ENCODE measurements at places on chromosomes 11 and 22.

DNA sequence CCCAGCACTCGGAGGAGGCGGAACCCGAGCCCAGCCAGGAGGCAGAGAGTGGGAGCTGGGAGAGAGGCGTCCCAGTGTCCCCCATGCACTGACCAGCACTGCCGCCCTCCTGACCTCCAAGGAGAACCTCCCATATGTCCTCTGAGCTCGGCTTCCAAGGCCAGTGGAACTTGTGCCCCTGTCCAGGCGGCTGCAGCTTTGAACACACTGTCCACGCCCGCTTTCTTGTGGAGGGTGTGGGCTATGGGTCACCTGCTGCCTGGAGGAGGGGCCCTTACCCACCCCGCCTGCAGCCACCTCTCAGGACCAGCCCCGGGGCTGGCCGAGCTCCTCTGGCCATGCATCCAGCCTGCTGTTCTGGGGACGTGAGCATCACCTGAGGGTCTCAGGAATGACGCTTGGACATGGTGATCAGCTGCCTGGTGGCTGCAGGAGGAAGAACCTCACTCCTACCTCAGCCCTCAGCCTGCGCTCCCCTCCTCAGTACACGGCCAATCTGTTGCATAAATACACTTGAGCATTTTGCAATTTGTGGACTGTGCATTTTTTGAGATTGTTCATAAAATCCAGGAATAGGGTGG, 22.2 kb upstream of the MUC5B start:
- no peak for DNase-seq

DNA sequence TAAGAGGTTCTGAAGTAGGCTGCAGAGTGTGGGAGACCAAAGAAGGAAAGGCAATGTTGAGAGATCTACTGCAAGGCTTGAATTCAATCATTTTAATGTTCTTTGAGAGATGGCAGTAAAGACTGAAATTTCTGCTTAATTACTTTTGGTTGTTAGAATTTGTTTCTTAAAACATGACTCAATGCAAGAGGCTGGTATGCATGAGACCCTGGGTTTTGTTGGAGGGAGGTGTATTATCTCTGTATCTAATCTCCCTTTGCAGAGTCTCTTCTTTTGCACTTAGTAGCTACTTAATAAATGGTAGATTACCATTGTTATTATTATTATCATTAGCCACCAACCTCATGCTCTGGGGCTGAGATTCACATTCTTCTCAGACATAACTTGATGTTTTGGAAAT, 87.4 kb upstream of the DRD2 start:
- DNase-seq = no peak

DNA sequence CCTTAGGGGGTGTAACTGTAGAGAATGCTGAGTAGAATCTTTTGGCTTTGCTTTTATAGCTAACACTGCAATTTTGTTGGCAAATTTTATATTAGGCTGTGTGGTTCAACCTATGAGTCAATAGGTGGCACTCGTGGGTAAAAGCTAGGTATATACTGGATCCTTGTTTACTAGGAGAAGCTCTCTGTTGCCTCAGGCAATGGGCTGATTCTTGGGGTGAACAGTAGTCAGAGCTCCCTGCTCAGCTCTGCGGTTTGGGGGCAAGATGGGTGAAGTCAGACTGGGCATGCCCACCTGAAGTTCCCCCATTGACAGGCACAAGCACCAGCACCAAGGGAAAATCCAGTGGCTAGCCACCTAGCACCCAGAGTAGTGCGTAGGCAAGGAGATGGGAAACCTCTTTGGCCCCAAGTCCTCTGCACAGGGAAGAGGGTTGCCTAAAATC, 238.7 kb downstream of the FAM181B start:
- DNase-seq = no peak

GRCh38 chr11:122331079-122331478, 215.1 kb upstream of the BLID start:
- DNase-seq = peak; percentile 38

DNA sequence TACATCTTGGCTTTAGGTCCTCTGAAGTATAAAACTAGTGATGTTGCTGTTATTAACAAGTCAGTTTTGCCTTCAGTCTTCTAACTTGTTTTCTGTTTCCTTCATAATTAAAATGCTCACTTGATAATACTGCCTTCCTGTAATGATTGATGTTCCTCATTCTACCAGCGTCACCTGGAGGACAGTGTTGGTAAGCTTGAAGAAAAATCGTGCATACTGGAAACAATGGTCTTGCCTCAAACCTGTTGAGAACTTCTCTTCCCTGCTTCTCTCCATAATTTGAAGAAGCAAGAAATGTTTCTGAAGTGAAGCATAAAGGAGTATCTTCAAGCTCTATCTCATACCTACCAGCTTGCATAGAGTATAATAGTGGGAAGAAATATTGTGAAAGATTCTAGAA, 3.0 kb downstream of the YWHAH start:
- DNase-seq = no peak

DNA sequence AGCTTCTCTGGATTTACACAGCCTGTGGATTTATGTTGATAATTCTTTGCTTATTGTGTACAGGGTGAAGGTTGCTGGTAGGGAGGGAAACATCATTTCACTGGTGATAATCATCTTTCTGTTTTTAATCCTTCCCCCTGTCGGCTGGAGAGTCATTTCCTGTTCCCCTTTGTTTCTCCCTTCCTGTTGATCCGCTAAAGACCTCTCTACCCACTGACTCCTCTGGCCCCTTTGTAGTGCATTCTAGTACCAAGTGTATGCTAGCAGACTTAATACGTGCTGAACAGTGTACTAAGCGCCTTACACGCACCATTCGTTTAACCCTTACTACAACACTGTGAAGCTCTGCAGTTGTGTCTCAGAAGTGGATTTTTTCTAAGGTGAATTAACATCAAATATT, 19.0 kb upstream of the OR9Q1 start:
- DNase-seq = no peak

GRCh38 chr11:125389339-125390166, 106.5 kb downstream of the FEZ1 start:
- DNase-seq = no peak

DNA sequence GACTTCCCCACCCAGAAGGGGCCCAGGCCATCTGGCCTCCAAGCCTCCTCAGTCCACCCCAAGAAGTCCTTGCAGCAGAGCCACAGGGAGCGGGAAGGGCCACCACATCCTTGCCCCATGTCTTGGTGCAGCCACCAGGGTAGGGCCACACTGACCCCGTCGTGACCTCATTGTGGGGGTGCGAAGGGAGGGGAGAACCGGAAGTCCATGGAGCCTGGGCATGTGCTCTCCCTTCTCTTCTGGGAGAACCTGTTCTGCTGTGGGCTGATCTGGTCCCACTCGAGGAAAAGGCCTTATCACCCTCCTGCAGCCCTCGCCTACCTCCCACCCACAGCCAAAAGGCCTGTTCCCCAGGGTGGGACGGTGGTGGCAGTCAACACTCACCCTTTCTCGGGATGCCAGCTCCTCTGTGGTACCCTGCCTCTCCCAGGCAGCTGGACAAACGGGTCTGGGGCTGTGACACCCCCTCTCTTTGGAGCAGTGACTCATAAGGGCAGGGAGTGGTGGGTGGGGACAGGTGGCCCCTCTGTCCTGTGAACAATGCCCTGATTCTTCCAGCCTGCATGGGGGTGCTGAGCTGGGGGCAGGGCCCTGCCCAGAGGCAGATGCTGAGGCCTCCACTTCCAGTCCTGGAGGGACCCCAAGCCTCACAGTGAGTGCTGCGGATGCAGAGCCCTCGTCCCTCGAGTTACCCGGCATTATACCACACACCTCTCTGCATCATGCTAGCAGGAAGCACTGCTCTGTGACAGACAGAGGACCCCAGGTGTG, 14.6 kb upstream of the CTSD start:
- DNase-seq = no peak

GRCh38 chr22:41397143-41397811, 15.5 kb downstream of the TEF start:
- DNase-seq = no peak

- DNase-seq = no peak
Observed at GRCh38 chr11:60633645-60634044, 65.8 kb upstream of the MS4A8 start.

- DNase-seq = no peak
Observed at GRCh38 chr11:93850594-93851018, at the start of gene VSTM5. TSS of gene VSTM5 (minus strand) at chr11:93850618. CDS start at chr11:93850502, 116 bp downstream.

DNA sequence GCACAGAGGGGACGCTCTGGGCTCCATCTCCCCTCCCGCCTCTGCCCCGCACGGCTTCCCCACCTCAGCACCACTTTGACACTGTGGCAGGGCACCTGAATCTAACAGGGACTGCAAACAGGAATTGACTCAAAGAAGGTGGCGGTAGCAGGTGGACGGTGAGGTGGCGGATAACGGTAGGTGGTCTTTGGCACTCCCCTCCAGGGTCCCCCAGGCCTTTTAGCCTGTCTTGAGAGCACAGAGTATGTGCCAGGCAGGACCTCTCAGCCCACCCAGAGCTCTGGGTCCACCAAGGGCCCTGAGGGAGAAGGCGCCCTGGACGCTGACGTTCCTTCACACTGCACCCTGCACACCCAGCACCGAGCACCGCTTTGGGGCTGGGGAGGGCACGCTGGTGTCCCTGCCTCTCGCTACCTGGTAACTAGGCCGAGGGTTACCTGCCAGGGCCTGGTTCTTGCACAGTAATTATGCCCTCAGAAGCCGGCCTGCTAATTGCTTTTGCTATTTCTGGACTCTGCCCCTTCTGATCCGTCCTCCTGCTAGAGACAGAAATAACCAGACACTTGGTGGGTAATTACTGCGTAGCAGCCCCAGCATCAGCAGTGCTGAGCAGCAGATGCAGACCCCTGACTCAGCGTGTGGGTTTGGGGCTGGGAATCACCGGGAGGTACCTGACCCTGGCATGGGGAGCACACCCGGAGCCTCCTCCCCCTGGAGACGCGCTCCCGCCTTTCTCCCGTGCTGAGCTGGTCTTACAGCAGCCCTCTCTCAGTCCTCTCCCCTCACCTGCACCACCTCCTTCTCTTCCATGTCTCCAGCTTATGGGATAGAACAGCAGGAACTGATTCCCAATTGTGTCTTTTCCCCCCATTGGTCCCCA, 103.3 kb upstream of the B3GAT1 start:
- no peak for DNase-seq

DNA sequence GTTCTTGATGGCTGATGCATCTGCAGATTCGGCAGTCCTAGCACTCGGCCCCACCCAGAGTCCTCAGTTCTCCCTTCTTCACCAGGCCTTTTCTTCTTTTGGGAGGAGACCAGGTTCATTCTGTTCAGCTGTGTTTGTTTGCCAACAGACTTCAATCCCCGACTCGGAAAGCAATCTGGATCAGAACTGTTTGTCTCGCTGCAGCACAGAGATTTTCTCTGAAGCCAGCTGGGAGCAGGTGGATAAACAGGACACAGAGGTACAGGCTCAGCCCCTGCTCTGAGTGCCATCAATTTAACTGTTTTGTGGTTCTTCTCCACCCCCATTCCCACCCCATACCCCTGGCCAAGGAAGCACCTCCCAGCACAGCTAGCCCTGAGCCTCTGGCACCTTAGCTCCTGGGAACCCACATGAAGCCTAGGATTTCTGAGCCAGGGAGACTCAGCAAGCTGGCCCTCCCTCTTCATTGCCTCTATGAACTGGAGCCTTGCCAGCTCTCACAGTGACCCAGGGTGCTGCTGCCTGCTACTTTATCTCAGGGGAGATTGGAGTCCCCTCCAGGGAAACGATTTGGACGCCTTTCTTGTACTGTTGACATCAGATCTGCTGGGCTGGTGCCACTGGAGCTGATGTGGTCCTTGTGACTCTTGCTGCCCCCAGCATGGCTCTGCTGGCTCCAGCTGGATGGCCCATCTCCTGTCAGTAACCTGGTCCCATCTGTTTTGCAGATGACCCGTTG, 58.2 kb upstream of the HORMAD2 start:
- DNase-seq = no peak

DNA sequence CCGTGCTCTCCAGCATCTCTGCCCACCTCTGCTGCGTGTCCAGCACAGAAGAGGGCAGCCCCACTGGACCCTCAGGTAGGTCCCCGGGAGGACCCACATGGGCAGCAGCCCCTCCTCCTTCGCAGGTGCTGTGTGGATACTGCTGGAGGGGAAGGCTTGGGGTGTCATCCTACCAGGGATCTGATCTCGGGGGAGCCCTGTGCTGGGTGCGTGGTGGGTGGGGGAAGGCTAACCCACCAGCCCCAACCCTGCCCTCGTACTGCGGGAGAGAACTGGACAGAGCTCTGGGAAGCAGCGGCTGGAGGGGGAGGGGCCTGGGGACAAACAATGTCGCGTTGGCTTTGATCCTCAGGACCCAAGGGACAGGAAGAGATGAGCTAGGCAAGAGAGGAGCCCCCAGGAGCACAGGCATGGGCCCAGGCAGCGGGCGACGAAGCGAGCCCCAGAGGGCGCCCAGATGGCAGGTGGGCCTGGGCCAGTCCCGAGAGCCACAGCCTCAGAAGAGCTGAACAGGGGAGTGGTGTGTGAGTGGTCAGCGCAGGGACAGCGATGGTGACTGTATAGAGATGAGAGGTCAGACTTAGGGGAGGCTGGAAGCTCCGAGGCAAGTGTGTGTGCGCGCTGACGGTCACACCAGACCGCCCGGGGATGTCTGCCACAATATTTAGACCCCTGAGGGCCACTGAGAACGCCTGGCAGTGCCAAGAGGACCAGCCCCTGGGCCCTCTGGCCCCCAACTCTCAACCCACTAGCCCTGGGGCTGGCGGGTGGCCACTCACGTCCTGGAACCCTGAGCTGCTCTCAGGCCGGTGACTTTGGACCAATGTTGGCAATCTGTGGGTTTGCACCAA, 1.4 kb upstream of the PIM3 start:
- no peak for DNase-seq

DNA sequence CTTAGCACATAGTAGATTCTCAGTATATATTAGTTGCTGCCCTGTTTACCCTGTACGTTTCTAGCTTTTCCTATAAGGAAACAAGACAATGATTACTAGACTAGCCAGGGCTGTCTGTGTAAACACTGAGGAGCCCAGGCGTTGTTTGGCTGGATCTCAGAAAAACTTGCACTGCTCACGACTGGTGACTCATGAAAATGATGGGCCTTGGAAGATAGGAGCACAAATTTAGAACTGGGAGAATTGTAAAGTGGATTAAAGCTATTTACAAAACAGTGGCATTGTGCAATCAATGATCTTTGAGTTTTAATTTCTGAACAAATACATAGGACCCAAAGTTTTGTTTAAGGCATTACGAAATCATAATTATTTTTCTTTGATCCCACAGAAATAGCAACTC, 276.9 kb downstream of the FAM76B start:
- DNase-seq = peak; percentile 96

DNA sequence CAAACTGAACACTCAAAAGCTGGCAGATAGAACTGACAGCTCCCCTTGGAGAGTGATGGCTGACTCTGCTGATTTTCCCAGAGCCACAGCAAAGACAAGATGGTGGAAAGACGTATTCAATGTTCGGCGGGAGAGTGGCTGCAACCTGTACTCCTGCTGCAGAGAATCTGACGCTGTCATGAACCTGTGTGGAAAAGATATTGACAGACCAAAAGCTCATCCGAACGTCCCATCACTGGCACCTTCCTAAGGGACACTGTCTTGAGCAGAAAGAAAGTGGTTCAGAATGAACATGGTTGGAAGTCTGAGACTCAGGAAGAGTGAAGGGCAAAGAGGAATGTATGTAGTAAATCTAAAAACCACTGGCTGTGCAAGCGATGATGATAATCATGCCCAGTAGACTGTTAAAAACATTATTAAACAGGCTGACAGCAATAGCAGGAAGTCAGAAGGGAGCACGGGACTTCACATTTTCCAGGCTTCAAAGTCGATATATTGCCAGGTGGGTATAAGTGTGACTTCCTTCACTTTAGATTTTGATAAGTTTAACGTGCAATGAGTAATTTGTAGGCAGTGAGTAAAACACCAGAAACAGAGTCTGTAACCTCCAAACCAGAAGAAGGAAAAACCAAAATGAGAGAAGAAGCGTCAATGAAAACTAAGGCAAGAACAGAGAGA, 6.2 kb upstream of the IL17REL start:
- no peak for DNase-seq
